Mucosa of gallbladder (tissue), 1 donor: ENCODE measurements at places on chromosomes 3 and 15. TPM values are rescaled to one million over a fixed set of nuclear protein-coding genes. Genes with fewer than 3 reads are reported as not detected.

DNA sequence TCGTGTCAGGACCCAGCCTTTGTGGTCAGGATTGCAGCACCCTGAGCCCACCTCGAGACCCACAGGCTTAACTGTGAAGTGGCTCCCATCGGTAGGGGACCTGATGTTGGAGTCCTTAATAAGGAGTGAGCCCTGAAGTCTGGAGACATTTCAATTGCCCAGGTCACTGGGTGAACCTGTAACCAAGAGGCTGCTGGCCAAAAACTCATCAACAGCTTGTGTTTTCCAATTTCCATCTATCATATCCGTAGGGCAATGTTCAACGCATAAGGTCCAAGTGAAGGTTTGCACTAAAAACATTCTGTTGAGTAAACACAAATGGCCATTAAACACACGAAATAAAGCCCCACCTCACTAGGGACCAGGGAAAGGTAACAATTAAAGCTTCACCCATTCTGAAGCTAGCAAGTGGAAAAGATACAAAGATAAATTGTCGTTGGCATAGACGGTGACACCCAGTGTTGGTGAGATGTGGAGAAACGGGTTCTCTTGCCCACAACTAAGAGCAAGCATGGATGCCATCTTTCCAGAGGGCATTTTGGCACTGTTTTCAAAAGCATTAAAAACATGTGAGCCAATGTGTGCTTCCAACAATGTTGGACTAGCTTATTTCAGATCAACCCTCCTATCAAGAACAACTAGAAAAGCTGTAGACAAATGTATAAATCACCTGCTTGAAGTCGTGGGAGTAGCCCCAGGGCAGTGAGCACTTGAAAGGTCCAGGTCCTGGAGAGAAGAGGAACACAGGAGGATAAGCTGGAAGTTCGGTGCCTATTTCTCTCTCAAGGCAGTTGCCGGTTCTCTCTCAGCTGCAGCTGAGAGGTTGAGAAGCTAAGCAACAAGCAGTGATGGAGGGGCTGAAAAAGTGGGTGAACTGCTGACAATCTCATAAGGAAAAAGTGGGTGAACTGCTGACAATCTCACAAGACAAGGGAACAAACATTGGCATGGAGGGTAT is 56.3 kb upstream of the PCSK6 start:
- DNase-seq: no peak

DNA sequence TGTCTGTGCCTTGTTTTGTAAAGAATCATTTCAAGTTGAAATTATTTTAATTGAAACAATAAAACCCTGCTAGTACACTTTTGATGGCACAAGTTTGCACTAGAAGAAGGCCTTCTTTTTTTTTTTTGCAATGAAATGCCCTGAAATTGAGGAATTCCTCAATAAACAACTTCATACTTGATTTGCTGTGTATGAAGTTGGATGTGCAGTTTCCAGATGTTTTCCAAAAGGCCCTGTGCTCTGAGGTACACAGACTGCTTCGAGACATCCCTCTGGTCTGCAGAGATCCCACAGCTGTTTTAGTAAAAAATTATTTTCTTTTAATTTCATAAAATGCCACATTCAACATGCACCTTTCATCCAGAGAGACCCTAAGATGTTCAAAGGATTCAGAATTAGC is 48.9 kb downstream of the HES1 start:
- DNase-seq: no peak

DNA sequence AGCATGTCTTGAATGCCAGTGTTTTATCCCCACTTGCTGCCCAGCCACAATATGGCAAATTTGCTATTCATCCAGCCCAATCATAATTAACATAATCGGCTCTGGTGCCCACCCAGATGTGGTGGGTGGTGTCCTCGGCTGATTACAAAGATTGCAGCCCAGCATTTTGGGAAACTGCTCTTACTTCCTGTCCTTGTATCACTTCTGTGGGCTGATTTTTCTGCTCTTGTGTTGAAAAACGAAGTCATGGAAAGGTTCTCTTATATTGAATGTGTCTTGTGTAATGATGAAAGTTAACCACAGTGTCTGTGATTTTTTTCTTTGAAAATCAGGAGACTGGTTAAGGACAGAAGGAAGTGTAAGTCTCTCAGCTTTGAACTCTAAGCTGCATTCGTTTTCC is 141.7 kb downstream of the CACNA2D3 start:
- no peak for DNase-seq

TMC3 gene
- 0.06 TPM for total RNA-seq

TRH gene
- total RNA-seq: not detected

CCDC80 gene
- total RNA-seq: 67.8 TPM

DNA sequence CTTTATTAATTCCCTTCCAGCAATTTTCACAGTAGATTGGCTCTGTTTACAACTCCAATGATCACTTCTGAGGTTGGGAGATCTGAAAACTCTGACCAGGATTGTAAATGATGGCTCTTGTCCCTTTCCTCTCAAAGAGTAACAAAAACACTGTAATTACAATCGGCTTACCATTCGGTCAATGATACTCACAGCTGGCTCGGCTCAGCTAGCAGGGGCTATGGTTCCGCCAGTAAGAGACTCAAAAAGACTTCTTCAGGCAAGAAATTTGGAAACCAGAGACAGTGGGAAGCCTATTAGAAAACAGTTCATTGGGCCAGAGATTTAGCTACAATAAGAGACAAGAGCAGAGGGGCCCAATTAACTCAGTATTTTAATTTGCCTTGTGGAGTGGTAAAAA is 96.6 kb downstream of the LRRC3B start:
- no peak for DNase-seq

DNA sequence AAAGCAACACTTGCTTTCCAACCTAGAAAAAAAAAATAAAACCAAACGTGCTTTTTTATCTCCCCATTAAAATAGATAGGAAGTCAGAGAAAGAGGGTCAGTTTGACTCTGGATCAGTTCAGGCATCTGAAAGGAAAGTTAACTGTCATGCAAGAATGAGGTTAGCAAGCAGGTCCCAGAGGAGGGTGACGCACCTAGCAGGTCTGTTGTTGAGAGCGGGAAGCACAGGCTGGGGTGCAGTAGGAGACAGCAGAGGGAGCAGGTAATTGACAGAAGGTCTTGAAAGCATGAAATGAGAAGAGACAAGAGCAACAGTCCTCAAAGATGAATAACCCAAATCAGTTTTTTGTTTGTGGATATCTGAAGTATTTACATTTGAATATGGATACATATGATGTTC is 82.5 kb downstream of the ANO10 start:
- no peak for DNase-seq

DNA sequence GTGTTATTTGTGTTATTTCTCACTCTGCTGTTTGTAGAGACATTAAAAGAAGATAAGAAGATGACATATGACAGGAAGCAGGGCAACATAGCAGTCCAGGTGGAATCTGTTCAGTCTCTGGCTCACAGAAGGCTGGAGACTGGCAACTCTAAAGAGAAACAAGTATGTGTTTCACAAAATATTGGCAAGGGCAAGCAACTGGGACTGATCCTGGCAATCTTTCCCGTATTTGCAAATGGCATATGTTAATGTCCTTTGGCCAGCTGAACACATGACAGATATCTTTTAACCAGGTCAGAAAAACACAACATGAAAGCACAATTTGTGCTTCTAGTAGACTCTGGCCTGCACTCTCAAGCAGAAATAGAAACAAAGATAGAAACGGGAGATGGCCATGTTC is 1354.1 kb upstream of the EPHA6 start:
- DNase-seq: peak; percentile 13

MASP1 gene
- total RNA-seq: 17.8 TPM

NOX5 gene
- total RNA-seq: 0.26 TPM

GRCh38 chr3:194869482-194870169 is 183.9 kb downstream of the FAM43A start:
- DNase-seq: no peak

IMPG2 gene
- 0.29 TPM for total RNA-seq

SRGAP3 gene
- total RNA-seq: 7.8 TPM

GRCh38 chr3:189307963-189308362 is 136.2 kb downstream of the TPRG1 start:
- DNase-seq: no peak

CRYGS gene
- total RNA-seq: 2.7 TPM

- DNase-seq: no peak
These were observed 12.3 kb upstream of the DOCK3 start for GRCh38 chr3:50662408-50662807.

GRCh38 chr3:54691289-54691771 is 236.5 kb downstream of the LRTM1 start:
- no peak for DNase-seq

DNA sequence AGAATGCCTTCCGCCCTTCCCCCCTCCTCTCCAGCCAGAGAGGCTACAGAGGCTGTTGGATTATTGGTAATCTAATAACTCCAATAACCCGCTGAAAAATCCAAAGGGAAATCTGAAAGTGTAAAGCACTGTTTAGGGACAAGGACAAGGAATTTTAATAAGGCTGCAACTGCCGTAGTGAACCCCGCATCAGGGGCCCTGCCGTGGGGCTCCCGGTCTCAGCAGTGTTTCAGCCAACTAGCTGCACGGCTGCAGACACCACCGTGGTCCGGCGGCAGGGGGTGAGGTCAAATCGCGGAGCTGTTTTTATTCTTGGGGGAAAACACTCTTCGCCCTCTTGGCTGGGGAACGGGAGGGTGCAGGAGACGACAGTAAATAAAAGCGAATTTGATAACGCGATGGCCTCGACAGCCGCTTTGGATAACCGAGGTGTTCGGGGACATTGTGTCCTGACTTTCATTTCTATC is 6.1 kb downstream of the BCL6 start:
- DNase-seq: peak; percentile 38

DNA sequence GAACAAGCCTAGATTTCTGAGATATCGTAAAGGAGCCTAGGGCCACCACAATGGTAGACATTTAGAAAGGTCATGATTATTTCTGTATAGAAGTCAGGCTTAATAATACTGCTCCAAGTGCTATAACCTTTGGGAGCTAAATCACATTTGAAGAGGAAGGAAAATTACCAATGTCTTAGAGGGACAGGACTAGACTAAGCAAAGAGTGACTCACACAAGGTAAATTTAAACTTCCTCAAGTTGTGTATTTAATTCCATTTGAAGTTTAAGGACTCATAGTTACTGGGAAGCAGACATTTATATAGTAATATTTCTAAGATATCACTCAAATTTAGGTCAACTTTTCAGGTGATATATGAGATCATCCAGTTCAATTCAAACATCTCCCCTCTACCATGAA is 227.6 kb upstream of the MME start:
- DNase-seq: no peak

GRCh38 chr15:58951388-58952007 is 18.0 kb upstream of the SLTM start:
- no peak for DNase-seq

- no peak for DNase-seq
These were observed 139.5 kb downstream of the KCNAB1 start for GRCh38 chr3:156259896-156260295.

GPR15 gene
- 0.17 TPM for total RNA-seq

DNA sequence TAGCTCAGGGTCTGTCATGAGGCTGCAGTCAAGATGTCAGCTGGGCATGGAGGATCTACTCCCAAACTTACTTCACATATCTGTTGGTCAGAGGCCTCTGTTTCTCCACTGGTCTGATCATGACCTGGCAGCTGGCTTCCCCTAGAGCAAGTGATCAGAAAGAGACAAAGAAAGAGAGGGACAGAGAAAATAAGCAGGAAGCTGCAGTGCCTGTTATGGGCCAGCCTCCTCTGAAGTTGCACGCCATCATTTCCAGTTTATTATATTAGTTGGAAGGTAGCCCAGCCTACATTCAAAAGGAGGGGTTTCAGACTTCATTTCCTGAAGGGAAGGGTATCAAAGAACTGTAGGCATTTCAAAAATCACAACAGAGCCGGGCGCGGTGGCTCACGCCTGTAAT is 5.0 kb upstream of the RPP25 start:
- DNase-seq: no peak

- DNase-seq: peak; percentile 62
These were observed 24.6 kb upstream of the DMXL2 start for GRCh38 chr15:51647128-51647562.

- no peak for DNase-seq
These were observed 403.6 kb downstream of the ERC2 start for GRCh38 chr3:56064684-56065083.

DNA sequence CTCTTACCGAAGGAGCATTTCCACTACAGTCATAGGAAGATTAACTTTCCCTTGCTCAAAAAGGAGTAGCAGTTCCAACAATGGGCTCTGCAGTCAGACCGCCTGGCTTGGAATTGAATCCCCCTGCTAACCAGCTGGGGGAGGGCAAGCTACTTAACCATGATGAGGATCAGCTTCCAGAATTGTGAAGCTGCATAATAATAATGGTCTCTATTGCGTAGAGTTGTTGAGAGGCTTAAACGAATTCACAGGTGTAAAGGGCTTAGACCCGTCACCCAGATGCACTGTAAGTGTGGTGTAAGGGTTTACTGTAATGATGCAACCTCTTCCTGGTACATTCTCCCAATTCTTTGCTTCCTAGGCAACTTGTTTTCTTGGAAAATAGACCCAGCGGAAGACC is 185.2 kb upstream of the RGMA start:
- DNase-seq: no peak

DNA sequence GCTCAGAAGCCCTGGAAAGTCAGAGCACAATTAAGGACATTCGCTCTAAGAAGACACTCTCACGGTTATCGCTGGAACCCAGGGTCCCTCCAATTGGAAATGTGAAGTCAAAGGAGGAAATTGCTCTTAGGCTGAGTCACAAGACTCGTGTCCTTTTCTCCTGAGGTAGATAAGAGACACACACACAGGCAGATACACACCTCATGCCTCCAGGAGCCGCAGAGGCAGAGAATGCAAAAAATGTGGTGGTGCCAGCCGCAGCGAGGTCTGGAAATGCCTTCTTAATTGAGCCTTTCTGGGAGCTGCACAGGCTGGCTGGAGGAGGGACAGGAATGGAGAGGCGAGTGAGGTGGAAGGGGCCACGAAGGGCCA is 189.3 kb downstream of the OPA1 start:
- DNase-seq: peak; percentile 79

CILP gene
- 19.2 TPM for total RNA-seq

- DNase-seq: no peak
These were observed 76.0 kb downstream of the ETFA start for GRCh38 chr15:76235186-76235826.

FBXL22 gene
- total RNA-seq: 58.4 TPM

- peak; percentile 42 for DNase-seq
These were observed 54.5 kb downstream of the PLXNA1 start for GRCh38 chr3:127037418-127037841.

MAP2K1 gene
- total RNA-seq: 48.2 TPM

DNA sequence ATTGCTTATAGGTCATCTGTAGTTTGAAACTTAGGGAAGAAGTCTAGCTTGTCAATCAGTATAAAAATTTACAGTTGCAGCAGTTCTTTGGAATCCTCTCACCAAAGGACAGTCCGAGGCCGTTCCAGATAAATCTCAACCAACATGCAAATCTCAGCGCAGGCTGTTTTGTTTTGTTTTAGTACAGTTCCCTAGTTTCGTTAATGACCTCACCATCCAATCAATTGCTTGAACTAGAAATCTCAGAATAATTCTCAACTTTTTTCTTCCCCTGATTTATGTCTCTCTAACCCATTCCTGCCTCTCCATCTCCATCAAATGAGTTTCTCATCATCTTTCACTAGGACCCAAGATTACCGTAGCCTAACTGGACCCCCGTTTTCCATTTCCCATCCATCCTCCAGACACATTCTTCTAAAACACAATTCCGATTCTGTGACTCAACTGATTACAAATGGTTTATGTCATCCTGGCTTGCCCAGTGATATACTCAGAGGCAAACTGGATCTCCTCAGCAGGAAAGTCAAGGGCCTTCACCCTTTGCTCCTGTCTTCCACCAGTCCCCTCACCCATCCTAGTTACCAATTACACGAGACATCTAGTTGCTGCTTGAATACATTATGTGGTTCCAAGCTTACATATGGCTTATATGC is 1.3 kb downstream of the SMCO1 start:
- DNase-seq: no peak
